ENCODE measurements at places on chromosomes 16 and 17.

GRCh38 chr16:2074071-2074470 is 26.3 kb downstream of the TSC2 start:
- DNase-seq, result no peak

DNA sequence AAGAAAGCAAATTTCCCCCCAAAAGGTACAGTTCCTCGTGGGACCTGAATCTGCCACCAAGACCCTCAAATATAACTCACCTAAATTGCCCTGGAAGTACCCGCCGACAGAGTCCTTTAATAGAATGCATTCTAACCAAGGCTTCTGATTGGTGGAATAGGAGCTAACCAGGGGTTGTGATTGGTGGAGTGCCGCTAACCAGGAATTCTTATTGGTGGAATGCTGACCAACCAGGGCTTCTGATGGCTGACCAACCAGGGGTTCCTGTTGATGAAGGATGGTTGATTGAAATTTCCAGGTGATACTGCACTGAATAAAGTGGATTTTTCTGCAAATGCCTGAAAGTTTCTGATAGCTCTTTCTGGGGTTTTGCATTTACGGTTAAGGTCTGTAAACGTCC is 6.5 kb downstream of the TFAP4 start:
- DNase-seq, result no peak

DNA sequence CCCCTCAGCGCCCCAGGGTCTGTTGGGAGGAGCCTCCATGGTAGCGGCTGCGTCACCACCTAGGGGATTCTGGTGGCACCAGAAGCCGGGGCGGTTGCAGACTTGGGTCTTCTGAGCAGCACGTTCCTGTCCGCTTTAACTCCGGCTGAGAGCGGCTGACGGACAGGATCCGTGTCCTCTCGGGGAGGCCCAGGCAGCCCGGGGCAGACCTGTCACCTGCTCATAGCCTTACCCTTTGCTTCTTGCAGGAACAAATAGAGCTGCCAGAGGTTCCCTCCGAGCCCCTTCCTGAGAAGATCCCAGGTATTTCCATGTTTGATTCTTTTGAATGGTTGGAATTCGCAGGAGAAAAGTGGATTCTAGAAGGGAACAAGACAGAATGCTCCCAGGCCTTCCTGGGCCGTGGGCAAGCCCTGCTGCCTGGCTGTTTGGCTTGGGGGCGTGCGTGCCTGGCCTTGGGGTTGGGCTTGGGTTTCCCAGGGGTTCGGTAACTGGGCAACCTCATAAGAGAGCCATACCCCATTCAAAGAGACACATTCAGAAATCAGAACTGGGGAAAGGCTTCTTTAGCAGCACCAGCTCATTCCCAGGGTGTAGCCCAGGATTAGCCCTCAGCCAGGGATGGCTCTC is 6.6 kb downstream of the CHMP6 start:
- no peak for DNase-seq

- DNase-seq, result no peak
Measured at GRCh38 chr17:14044702-14045101, 24.6 kb upstream of the COX10 start.

DNA sequence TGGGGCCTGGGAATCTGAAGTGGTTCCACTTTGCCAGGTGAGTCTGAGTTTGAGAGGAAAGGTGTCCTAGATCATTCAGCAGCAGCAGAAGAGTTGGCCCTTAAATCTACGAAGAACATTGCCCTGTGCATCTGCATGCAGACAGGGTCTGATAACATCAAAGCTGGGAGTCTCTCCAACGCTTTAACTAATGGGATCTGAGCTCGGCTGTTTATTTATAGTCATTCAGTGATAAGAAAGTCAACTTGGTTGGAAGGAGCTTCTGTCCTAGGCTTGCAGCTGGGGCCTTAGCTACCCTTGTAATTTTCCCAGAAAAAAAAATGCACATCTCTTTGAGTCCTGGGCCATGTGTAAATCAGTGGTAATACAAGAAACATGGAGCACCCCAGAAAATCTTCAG is 418.0 kb upstream of the HSBP1 start:
- no peak for DNase-seq

GRCh38 chr17:68205808-68206720 is 41.8 kb upstream of the AMZ2 start:
- DNase-seq, result peak; percentile 52

DNA sequence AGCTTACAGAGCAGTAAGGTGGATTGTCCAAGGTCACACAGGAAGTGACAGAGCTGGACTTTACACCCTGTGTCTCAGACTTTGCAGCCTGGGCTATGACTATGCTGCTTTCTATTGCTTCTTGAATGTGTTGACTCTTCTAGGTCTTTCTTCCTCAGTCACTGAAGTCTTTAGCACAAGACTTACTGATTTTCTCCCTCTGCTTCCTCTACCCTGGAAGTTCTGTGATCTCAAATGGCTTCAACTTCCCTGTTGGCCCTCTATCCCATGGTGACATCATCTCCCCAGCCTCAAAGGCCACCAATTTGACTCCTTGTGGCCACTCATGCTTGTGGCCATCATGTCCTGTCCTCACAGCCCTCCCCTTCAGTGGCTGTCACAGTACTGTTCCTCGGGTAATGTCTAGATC is 181.3 kb downstream of the HS3ST3A1 start:
- no peak for DNase-seq

GRCh38 chr16:56969769-56970168 is 8.0 kb downstream of the CETP start:
- DNase-seq, result no peak

GRCh38 chr17:66413559-66414520 is 111.4 kb downstream of the PRKCA start:
- DNase-seq, result no peak

DNA sequence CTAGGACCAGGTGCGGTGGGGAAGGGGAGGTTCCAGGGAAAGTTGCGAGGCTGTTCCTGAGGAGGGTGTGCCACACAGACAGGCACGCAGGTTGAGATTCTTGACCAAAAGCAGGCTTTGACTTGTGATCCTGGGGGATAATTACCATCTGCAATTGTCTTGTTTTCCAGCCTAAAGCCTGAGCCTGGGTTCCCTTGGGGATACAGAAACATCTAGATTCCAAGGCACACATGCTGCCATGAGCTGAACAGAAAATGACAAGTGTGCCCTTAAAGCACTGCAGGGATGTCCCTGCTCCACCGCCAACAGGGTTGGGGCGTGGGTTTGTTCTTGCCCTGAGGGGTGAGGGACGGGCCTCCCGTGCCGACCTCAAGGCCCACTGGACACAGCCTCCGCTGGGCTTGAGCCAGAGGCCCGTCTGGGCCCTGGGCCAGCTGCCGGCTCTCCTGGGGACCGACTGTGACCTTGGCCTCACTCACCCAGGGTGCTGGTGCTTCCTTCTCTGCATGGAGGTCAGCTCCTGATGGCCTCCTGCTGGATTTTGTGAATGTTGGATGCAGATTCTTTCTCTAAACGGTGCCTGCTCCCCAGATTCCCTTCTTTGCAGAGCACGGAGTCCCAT is 14.0 kb downstream of the CA5A start:
- DNase-seq, result no peak

- DNase-seq, result no peak
Measured at GRCh38 chr16:8430401-8430800, 159.9 kb downstream of the TMEM114 start.

DNA sequence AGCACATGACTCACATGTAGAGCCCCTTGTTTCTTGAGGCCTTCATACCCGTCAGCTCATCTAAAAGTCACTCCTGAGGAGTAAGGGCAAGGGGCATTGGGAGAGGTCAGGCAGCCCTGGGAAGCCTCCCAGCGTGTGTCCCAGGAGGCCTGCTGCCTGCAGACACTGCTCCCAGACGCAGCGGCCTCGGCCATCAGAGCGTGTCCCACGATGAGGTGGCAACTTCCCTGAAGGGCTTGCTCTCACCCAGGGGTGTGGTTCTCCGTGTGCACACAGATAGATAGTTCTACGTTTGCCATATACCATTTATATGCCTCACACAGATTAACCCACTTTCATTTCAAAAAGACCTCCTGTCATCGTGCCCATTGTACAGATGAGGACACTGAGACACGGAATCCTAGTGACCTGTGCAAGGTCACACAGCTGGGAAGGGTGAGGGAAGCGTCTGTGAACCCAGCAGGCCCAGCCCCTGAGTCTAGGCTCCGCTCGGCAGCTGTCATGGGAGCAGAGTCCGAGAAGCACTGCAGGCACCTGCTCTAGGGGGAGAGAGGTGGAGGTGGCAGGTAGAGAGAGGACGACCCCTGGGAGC is 8.3 kb downstream of the TUBB3 start:
- DNase-seq, result no peak

- DNase-seq, result no peak
Measured at GRCh38 chr16:81003064-81003463, 3.6 kb downstream of the CMC2 start.

GRCh38 chr16:87812200-87812656 is 46.4 kb upstream of the KLHDC4 start:
- DNase-seq, result no peak

- no peak for DNase-seq
Measured at GRCh38 chr17:66764506-66764905, 70.4 kb upstream of the CACNG5 start.

DNA sequence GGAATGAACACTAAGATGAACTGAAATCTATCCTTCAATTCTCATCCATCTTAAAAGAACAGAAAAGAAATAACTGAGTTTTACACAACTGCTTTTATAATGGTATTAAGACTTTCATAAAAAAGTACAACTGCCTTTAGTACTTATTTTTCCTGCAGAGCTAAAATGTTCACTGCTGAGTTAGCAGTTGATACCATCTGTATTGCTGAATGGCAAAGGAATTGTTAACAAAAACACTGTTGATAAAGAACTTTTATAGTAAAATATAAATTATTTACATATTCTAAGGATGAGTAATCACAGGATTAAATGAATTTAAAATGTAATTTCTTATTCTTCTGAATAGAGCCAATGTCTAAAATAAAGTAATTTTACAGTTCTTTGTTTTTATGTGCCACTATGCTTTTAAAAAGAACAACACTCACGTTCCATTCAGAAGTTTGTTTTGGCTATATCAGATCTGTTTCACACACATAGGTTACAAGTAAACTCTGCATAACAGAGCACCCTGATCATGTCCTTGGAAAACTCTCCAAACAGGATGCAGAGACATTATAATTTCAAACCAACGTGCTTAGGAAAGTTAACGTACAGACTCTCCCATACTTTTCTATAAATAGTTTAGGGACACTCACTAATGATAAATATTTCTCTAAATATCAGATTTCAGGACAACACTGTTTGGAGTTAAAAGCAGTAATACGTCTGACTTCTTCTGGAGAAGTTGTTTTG is 151.1 kb downstream of the ITFG1 start:
- DNase-seq, result no peak

- no peak for DNase-seq
Measured at GRCh38 chr16:48958681-48959080, 323.0 kb downstream of the CBLN1 start.

- no peak for DNase-seq
Measured at GRCh38 chr16:1033128-1033679, 39.3 kb upstream of the SSTR5 start.

- DNase-seq, result no peak
Measured at GRCh38 chr17:45155029-45155428, 6.6 kb upstream of the HEXIM2 start.

GRCh38 chr17:4900231-4901107 is 1.1 kb downstream of the C17orf107 start:
- DNase-seq, result peak; percentile 65

GRCh38 chr16:86565181-86565631 is 1.4 kb upstream of the FOXC2 start:
- DNase-seq, result no peak

DNA sequence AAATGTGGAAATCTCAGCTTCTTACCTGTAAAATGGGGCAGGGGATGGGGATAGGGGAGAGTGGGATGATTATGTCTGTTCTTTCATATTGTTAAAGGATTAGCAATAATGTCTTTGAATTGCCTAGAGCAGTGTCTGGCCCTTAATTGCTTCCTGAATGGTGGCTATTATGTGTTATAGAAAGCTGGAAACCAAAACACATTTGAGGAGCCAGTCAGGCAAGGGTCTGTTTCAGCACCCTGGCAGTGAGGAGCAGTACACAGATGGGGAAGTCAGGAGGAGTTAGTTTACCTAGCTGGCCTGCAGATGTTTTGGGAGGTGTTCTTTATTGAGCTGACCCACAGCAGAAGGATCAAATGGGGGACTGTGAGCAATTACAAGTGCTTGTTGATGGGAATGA is 63.0 kb downstream of the NUP93 start:
- no peak for DNase-seq

DNA sequence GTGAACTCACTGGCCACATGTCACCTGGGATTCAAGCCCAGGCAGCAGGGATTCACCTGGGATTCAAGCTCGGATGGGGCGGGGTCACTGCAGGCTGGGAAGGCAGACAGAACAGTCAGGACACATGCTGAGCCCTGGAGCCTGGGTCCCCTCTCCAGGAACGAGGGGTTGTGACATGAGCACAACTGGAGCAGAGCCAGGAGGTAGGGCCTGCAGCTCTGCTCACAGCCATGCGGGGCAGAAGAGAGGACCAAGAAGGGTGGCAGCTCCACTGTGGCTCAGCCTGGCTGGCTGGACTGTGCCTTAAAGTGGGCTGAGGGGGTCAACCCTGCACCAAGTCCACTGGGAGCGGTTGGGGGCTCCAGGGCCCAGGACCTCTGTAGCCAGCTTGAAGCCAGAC is 150.1 kb downstream of the RAB11FIP4 start:
- no peak for DNase-seq

DNA sequence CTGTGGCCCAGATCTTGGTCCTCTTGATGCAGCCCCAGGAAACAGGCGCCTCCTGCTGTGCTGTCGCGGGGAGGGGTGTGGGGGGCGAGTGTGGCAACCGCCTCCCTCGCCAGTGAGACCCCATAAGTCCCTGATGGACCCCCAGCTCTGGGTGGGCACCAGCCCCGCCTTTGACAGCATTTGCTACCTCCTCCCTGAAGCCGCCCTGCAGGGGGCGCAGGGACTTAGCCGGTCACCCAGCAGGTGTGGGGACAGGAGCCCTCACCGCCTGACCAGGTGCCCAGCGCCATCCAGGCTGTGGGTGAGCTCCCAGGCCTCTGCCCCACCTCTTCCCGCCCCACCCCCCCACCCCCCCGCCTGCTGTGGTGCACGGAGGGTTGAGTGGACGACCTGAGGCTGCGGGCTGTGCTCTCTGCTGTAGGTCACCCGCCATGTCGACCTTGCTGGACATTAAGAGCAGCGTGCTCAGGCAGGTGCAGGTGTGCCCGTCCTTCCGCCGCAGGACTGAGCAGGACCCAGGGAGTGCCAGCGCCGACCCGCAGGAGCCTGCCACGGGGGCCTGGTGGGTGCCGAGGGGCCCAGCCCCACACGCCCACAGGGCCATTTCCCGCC is 4.8 kb downstream of the BAIAP3 start:
- DNase-seq, result no peak
